AG20443 (cell line): ENCODE measurements at places on chromosomes 7 and 10.

GRCh38 chr7:112411186-112411795 lies 39.0 kb upstream of the IFRD1 start:
- DNase-seq: peak; percentile 61

GRCh38 chr7:81721437-81721836 lies 48.4 kb downstream of the HGF start:
- no peak for DNase-seq

- no peak for DNase-seq
Measured at GRCh38 chr10:23413629-23414089, 25.2 kb upstream of the OTUD1 start.

DNA sequence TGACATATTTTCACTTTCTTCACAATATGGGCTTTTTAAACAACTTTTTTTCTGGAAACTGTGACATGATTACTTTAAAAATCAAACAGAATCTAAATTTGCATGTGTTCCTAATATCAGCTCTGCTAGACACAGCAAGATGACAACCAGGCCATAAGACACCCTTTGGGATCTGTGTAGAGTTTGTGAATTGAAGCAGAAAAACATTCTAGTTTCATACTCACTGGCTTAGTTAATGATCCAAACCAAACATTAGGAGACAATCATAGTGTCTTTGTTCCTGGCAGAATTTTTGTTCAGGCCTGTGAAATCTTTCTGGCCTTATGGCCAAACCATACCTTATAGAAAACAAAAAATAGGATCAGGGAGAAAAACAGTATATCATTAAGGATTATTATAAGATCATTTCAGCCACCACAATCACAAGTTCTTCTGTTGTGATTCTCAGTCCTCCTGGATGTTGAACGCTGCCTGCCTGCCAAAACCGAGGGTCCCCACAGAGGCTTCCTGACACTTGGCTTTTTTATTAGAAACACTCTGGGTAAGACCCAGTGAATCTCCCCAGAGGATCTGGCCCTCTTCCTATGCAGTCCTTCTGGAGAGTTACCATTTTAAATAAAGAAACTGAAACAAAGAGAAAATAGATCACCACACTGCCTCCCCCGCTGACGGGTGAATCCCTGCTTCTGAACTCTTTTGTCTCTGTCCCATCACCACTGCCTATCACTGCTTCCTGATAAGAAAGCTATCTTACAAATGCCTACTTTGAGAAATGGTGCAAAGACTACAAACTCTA lies 79.2 kb upstream of the PPP1R3C start:
- DNase-seq: peak; percentile 19

DNA sequence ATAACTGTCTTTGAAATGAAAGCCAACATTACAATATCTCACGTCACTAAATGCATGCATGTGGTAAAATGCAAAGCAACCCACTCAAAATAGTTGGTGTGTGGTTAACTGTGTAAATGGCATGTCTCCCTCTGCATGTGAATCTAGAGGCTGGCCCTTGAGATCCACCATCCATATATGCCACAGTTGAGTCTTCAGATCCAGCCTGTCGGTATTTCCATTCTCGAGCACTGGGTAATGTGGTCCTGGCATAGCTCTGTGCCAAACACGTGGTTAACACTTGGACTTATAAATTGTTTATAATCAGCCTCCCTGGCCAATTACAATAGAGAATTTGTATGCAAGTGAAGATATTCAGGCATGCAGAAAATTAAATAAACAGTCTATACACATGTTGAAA lies 90.3 kb downstream of the LYZL1 start:
- DNase-seq: no peak
